ENCODE measurements at places on chromosomes 12 and 14. TPM values are rescaled to one million over a fixed set of nuclear protein-coding genes. Genes with fewer than 3 reads are reported as not detected.

GRCh38 chr12:91718326-91718725 lies 427.3 kb downstream of the BTG1 start:
- no peak for DNase-seq

GRCh38 chr12:95700316-95700785 lies 90.2 kb downstream of the NTN4 start:
- no peak for DNase-seq

- DNase-seq: no peak
Observed at GRCh38 chr12:126384026-126384564, 1318.9 kb downstream of the AACS start.

DNA sequence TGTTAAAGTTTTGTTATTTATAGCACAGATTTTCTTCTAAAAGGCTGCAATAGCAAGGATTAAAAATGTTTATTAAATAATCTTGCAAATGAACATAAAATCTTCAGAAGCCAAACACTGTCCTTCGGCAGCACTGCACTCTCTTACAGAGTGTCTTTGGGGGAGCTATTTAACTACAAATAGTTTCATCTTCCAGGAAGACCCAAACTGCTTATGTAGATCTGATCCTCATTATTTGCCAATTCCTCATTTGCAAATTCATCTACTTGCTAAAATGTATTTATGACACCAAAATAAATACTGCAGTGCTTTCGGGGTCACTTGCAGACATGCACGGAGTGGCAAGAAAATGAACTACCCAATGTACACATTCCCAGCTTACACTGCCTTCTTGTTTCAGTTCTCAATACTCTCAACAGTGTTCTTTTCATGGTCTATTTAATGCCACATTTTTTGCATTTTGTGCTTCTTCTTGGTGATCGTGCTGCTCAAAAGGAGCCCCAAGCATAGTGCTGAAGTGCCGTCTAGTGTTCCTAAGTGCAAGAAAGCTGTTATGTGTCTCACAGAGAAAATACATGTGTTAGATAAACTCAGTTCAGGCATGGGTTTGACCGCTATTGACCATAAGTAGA lies 128.1 kb downstream of the PRKD1 start:
- no peak for DNase-seq

DNA sequence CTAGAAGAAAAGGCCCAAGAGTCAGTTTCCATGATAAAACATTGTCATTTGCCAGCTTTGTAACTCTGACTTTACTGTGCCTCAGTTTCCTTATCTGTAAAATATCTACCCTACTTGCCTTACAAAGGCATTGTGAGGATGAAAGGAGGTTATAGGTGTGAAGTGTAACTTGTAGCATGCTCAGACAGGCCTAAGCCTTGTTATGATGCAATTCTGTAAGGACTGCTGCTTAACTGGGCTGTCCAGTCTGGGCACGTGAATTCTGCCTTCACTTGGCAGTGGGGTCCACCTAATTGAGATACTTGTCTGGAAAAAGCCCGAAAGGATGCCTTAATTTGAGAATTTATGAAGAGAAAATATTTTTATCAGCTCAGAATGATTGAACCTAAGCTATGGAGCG lies 114.5 kb upstream of the DYRK2 start:
- DNase-seq: no peak

DNA sequence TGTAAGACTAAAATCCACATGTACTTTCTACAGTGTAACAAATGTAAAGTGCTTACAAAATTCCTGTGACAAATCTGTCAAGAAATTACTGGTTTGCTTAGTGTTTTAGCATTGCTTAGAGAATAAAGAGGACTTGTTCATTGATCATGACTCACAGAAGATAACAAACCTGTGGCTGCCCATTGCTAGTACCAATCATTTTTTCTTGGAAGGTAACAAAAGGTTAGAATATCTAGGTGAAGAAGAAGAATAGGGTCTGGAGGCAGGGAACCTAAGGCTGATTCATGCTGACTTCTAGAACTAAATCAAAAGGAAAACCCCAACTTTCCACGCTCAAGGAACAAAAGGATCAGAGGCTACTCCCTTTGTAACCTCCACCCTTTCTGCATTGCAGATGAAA lies 232.7 kb upstream of the ABCD2 start:
- DNase-seq: no peak

DNA sequence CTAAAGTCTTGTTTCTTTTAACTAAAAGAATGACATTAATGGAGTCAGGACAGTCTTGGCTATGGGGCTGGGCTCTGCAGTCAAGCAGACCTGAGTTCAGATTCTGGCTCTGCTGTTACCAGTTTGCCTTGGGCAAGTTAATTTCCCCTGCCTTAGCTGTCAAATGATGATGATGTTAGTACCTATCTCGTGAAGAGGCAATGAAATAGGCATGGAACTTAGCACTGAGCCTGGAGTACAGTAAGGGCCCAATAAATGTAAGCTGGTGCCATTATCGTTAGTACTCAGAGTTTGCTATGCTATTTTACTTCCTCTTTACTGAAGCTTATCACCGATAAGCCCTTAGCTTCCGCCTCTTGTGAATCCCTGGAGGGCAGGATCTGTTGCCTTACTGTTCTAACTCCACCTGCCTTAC lies 8.5 kb downstream of the FBXW8 start:
- DNase-seq: no peak

GRCh38 chr14:46651526-46652144 lies at the start of gene RPL10L:
Gene RPL10L, minus strand, starts transcription at chr14:46651781. Its CDS starts 45 bp downstream, at chr14:46651736.
- DNase-seq: no peak

- no peak for DNase-seq
Observed at GRCh38 chr14:59788176-59788575, 82.4 kb downstream of the RTN1 start.

- DNase-seq: no peak
Observed at GRCh38 chr14:65790172-65790815, 377.8 kb downstream of the FUT8 start.

DNA sequence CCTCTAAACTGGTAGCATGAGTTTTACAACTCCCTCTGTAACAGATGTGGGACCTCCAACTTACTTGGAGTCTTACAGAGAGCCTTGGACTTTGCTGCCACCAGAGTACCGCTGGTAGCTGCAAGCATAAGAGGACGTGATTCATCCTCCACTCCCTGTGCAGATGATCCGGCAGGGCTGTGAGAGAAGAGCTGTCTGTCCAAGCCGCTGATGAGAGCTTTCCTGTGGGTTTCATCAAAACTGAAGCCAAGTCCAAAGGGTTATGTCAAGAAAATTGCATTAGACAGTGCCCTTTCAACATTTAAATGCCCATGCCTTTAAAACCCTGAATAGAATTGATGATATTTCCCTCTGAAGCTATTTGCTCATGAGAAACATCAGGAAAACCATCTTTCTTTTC lies 85.8 kb downstream of the LLPH start:
- DNase-seq: no peak

DNA sequence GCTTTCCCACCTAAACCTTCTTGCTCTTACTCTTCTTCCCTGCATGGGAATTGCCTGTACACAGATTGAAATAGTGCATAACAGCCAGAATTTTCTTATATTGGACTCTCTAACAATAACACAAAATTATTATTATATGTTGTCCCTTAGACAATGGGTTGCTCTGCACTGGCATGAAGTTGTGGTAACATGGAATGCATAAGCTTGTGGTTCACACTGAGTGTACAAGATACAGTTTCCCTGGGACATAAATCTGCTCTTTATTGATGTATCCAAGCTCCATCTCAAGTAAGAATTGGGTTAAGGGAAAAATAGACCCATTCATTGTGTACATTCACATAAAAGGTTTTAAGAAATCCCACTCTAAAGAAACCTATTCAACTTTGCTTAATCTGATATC lies 114.4 kb upstream of the NTF3 start:
- DNase-seq: no peak

GRCh38 chr14:23285530-23286019 lies 357 bp downstream of the HOMEZ start:
- no peak for DNase-seq

GRCh38 chr12:3627336-3627735 lies 125.6 kb downstream of the CRACR2A start:
- no peak for DNase-seq

DNA sequence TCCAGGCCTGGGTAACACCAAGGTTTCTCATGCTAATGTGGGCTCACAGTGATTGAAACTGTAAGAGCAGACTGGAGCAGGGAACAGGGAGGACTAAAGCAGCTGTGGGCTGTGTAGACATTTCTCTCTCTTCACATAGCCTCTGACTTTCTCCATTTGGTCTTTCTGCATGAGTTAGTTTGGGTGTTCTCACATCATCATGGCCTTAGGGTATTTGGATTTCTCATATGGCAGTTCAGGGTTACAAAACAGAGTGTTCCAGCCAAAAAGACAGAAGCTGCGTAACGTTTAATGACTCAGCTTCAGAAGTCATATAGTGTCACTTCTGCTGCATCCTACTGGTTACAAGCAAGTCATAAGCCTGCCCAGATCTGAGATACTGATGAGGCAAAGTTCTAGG lies 52.0 kb upstream of the OSBPL8 start:
- no peak for DNase-seq

DNA sequence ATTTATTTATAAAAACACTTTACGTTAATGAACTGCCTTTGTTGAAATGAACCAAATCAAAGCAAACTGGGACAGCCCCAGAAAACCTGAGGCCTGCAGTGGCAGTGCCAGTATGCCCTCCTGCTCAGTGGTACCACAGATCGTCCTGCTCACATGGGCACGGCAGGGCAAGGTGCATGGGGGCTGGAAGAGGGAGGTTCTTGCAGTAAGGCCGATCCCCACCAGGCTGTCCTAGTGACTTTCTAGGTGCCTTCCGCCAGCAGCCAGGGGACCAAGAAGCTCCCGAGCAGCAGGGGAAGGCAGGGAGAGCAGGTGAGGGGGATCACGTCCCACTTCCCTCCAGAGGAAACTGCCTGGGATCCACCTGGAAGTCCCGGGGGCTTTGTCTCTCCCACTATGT lies 63.9 kb downstream of the TESC start:
- no peak for DNase-seq

GRCh38 chr14:75906680-75907280 lies 75.0 kb downstream of the TGFB3 start:
- no peak for DNase-seq

DNA sequence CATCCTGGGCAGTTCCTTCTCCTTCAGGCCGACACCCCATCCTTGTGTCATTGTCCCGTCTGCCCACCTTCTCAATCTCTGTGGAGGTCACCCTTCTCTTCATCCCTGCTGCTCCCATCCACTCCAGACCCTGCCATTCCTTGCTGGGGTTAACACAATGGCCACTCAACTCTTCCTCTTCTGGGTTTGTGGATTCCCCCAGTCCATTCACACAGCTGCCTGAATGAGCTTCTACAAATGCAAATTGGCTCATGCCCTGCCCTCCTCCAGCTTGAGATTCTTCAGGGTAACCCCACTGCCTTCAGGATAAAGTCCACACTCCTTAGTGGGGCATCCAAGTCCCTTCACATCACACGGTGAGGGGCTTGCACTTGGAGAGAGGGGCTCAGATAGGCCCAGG lies 17.2 kb upstream of the PRMT8 start:
- DNase-seq: no peak

The MDGA2 gene
- total RNA-seq: 0.19 TPM

The NOVA1 gene
- total RNA-seq: 3.7 TPM

The PTGDR gene
- total RNA-seq: 1.3 TPM

The LMNTD1 gene
- not detected for total RNA-seq

The PZP gene
- total RNA-seq: 0.36 TPM

The OR4Q2 gene
- not detected for total RNA-seq

The MGP gene
- total RNA-seq: 497 TPM

The RD3L gene
- total RNA-seq: 30.7 TPM

The GUCY2C gene
- total RNA-seq: 0.11 TPM

The EML5 gene
- 0.36 TPM for total RNA-seq

The TC2N gene
- total RNA-seq: 4.1 TPM
